Small intestine (tissue), 16 donors: ENCODE measurements at places on chromosomes 4 and X.

DNA sequence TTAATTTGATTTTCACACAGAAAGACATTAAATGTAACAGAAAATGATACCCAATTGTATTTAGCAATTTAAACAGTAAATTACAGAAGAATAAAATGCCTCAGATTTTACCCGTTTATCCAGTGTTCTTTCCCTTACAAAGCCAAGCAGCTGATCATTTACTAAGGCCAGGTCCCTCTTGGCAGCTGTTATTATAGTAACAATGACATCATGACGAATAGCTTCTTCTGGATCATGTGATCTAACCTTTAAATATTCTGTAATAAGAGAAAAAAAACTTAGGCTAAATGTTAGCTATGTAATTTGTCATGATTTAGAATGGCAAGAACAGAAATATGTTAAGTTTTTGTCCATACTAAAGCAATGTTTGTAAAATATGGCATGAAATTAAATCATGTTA lies 69.4 kb downstream of the PDS5A start:
- DNase-seq = no peak

GRCh38 chrX:13283950-13284546 lies 35.8 kb downstream of the ATXN3L start:
- DNase-seq = no peak

DNA sequence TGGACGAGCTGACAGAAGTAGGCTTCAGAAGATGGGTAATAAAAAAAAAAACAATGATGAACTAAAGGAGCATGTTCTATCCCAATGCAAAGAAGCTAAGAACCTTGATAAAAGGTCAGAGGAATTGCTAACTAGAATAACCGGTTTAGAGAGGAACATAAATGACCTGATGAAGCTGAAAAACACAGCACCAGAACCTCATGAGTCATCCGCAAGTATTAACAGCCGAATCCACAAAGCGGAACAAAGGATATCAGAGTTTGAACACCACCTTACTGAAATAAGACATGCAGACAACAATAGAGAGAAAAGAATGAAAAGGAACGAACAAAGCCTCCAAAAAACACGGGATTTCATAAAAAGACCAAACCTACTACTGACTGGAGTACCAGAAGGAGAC lies 10.5 kb downstream of the NELFA start:
- peak; percentile 38 for DNase-seq

GRCh38 chrX:17471121-17471520 lies 96.1 kb downstream of the NHS start:
- DNase-seq = no peak

GRCh38 chrX:817759-818300 lies 187.2 kb downstream of the SHOX start:
- no peak for DNase-seq

- DNase-seq = peak; percentile 82
Observed at GRCh38 chr4:184815046-184815877, 10.5 kb downstream of the ACSL1 start.

- DNase-seq = no peak
Observed at GRCh38 chrX:103656617-103657016, 27.8 kb downstream of the TCEAL1 start.

DNA sequence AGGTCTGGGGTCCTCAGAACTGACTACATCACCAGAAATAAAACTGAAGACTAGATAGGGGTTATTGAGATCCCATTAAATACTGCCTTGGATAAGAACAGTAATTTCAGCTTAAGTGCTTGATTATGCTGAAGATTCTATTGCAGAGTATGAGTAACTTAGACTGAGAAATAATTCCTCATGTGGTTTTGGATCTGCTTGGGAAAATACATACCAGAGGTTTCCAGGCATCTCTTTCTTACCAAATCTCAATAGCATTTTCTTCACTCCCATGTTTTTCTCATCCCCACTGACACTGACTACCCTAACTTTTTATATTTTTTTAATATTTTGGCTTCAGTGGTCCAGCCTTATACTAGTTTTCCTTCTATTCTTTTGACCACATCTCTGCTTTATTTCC lies 92.0 kb upstream of the TEX13D start:
- DNase-seq = no peak

DNA sequence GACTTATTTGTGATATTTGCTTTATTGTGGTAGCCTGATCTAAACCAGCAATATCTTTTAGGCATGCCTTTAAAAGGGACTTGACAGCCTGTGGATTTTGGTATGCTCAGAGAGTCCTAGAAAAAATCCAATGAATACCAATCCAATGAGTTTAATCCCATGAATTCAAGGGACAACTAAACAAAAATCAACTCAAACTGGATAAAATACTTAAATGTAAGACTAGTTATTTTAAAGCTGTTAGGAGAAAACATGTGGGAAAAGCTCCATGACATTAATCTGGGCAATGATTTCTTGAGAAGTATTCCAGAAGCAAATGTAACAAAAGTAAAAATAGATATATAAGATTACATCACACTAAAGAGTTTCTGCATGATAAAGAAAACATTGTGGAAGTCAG lies 711.5 kb upstream of the PITX2 start:
- no peak for DNase-seq

DNA sequence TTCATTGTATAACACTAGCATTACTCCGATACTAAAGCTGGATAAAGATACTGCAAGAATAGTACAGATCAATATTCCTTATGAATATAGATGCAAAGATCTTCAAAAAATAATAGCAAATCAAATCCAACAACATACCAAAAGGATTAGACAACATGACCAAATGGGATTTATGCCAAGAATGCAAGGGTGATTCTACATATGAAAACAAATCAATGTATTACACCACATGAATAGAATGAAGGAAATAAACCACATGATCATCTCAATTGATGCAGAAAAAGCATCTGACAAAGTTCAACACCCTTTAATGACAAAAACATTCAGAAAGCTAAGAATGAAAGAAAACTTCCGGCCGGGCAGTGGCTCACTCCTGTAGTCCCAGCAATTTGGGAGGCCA lies 42.8 kb downstream of the CUL4B start:
- no peak for DNase-seq

GRCh38 chrX:123753656-123754350 lies 21.0 kb upstream of the THOC2 start:
- DNase-seq = no peak

DNA sequence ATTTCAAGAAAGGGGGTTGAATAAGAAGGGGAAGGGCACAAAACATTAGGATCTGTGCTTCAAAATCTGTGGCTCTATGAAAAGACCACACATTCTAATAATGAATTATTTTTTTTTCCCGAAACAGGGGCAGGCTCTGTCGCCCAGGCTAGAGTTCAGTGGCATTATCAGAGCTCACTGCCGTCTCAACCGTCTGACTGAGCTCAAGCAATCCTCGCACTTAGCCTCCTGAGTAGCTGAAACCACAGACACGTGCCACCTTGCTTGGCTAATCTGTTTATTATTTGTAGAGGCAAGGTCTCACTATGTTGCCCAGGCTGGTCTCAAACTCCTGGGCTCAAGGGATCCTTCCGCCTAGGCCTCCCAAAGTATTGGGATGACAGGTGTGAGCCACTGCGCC lies 33.4 kb downstream of the ACSL1 start:
- DNase-seq = no peak

DNA sequence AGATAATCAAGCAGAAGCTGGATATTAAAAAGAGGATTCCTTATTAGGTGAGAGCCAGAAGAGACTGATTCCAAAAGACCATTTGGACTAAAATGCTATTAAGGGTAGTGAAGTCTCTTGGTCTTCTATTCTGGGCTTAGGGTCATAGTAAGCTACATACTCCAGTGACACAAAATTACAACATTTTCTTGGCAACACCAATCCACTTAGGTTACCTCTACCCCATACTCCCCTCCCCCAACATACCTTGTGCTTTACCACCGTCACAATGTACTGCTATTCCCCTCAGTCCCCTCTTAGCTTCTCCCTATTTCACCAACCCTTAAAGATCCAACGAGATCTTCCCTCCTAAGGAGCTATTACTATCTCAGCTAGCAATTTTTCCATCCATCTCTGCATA lies 11.4 kb downstream of the RLIM start:
- no peak for DNase-seq

DNA sequence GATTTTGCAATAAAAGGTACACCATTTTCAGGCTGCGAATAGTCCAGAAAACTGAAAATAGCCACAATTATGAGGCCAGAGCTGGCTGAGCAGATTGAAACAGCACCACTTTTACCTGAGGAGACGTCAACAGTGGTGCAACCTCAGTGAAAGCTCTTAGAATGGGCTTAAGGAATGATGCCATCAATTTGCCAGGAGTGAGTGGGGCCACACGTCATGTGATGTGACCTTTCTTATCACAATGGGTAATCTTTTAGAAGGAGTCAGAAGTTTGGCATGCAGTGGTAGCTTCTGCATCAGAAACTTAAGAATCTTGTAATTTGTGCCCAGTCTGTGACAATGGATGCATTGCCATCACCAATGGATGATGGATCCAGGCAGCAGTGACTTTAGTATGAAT lies 27.6 kb downstream of the ZNF81 start:
- DNase-seq = no peak

DNA sequence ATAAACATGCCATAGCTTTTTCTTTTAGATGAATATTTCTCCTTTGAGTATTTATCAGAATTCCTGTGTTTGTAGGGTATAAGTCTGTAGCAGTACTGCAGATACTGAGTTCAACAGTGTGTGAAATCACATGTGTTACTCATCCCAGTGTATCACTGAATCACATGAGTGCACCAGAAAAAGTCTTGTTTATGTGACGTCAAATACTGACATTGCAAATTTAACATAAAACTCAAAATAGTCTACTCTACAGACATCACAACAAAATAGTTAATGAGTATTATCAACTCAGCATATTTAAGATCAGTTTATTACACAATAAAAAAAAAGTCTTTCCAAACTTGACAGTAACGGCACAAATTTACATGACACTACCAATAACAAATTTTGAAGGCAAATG lies 221.3 kb downstream of the DCTD start:
- no peak for DNase-seq

- DNase-seq = no peak
Observed at GRCh38 chr4:127236889-127237288, 395.9 kb upstream of the INTU start.

GRCh38 chr4:132596186-132596585 lies 552.9 kb upstream of the PCDH10 start:
- DNase-seq = no peak

- no peak for DNase-seq
Observed at GRCh38 chr4:122548452-122548851, 72.4 kb downstream of the IL21 start.

DNA sequence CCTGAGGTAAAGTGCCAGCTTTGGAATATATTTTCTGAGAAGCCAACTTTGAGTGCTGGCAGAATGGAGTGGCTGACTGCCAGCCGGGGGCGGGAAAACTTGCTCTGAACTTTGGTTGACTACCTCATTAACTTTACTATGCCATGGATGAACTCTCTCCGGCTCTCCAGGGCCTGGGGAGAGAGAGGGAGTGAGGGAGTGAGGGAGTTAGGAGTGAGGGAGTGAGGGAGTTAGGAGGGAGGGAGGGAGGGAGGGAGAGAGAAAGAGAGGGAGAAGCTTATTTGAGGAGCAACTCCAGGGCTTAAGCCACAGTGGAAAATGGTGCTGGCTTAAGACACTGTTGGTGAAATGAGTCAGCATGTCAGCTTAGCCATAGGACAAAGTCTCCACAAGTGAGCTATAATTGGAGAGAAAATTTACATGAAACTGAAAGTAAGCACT lies 280.9 kb upstream of the RPS6KA3 start:
- DNase-seq = peak; percentile 76

DNA sequence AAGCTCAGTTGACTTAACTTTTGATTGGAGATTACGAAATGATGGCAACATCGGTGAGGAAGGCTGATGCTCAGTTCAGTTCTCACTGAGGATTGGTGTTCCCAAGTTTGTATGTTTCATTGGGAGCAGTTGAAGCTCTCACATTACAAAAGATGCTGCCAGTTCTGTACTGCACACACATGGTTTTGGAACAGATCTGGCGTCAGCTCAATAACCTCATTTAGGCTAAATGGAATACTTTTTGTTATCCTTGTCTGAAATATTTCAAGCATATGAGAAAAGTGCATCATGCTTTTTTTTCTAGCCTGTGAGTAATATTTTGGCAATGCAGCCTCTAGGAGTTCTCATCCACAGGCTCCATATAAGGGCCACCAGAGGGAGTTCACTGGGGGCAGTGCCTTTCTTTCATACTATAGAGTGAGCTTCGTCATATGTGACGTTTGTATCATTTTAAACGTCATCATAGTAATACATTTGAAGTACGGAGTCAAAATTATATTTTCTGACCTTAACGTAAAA lies 4.1 kb downstream of the ENPEP start:
- DNase-seq = peak; percentile 48

DNA sequence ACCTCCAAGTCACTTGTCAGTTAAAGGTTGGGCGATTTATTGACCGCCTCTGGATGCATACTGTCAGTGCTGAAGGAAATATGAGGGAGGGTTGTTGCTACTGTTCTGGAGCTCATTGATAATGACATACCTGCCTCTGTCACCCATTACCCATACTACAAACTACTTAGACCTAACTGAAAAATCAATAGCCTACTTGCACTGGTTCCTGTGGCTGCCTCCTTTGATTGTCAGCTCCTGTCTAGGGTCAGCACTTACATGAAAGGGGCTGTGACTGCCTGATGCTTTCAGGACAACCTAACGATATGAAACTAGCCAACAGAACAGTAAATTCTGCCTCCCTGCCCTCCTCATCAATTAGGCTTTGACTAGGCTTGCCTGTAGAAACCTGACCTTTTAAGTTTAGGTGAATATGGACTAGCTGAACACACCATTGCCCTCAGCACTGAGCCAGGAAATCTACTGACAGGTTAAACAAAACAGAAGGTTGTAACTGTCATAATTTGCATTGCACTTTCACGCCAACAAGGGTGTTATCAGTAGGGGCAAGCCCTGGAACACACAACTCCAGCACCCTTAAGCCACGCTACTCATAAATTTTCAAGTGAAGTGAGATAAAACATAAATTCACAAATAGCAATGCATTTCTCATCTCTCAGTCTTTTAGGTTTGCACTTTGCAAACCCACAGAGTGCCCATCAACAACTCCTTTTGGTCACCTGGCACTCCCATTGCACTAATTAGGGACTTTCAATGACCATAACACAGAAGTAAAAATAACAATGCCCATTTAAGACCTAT lies 9.0 kb upstream of the MAB21L2 start:
- no peak for DNase-seq

- DNase-seq = no peak
Observed at GRCh38 chrX:30888526-30889146, 418 bp downstream of the TAB3 start.

- no peak for DNase-seq
Observed at GRCh38 chr4:4555916-4556315, 14.1 kb upstream of the STX18 start.

DNA sequence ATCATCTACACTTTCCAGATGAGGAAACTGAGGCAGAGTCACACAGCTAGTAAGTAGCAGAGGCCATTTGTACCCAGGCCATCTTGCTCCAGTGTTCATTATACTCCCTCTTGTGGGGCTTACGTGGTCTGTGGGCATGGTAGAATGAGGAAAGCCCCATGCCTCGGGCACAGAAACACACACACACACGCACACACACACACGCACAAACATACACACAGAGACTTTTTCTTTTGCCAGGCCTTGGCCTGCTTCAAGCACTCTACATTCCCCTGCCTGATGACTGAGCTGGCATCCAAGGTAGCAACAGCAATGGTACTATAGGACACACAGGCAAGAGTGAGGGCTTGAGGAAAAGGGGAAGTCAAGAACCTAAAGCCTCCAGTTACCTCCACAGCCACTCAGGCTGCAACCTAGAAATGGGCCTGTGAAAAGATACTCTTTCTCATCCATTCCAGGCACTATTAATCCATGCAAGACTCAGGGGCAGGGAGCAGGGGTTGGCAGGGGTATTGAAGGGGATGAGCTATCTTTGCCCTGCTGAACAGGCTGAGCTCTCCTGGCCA lies 43.6 kb downstream of the STARD8 start:
- DNase-seq = no peak

GRCh38 chrX:123610915-123611314 lies 121.9 kb downstream of the THOC2 start:
- DNase-seq = no peak
